ENCODE measurements at places on chromosomes 3 and 15. TPM values are rescaled to one million over a fixed set of nuclear protein-coding genes. Genes with fewer than 3 reads are reported as not detected.

DNA sequence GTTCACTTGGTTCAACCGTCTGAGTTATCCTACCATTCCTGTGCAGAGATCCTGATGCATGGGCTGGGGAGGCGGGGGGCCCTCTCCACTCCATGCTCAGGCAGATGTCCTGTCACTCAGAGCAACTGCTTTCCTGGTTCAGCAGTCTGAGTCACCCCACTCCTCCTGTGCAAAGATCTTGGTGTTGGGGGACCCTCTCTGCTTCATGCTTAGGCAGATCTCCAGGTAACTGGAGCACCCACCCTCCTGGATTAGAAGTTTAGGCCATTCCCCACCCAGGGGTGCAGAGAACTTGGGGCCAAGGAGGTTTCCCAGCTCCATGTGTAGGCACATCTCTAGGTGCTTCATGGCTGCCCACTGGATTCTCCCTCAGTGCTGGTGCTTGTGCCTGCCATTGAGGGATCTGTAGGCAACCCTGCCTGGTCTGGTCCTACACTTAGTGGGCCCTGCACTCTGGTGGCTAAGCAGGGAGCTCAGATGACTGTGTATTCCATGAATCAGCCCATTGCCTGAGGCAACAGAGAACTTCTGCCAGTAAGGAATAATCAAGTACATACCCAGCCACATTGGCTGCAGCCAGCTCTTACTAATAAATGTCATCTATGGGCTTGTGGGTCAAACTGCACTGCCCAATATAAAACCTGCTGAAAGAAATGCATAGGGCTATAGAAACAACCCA lies 465.4 kb upstream of the THBS1 start:
- no peak for DNase-seq

DNA sequence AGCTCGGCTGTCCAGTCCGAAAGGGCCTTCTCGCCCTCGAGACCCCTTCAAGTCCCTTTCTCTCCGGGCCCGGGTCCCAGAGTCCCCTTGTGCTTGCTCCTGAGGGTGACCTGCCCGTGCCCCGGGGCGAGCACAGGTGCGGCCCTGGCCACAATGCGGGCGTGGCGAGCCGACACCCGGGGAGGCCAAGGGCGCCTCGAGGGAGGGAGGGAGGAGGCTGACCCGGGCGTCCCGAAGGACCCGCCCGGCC lies 810 bp upstream of the MEF2A start:
- no peak for DNase-seq

SLC2A2 gene
- polyA plus RNA-seq = 0.05 TPM

CTXN2 gene
- polyA plus RNA-seq = not detected

GRCh38 chr3:187072102-187072501 lies 67.2 kb downstream of the RPL39L start:
- no peak for DNase-seq

- DNase-seq = no peak
Measured at GRCh38 chr15:25727116-25727515, 136.0 kb downstream of the ATP10A start.

- no peak for DNase-seq
Measured at GRCh38 chr15:31571676-31572075, 245.0 kb downstream of the KLF13 start.

- no peak for DNase-seq
Measured at GRCh38 chr15:60626669-60627068, 147.7 kb upstream of the ICE2 start.

GRK7 gene
- polyA plus RNA-seq = 0.07 TPM

DNA sequence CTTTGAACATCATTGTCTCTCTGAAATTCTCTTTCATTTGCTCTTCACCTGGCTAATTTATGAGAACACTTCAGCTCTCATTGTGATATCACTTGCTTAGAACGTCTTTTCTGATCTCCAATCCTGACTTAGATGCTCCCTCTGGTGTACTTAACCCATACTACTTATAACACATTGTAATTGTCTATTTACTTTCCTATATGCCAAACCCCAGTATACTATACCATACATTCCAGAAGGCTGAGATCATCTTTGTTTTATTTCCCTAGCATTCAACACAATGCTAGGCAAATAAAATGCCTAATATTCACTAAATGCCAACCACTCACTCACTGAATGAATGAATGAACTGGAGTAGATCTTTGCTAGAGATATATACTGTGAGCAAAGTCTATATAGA lies 27.0 kb upstream of the PEX5L start:
- DNase-seq = no peak

DNA sequence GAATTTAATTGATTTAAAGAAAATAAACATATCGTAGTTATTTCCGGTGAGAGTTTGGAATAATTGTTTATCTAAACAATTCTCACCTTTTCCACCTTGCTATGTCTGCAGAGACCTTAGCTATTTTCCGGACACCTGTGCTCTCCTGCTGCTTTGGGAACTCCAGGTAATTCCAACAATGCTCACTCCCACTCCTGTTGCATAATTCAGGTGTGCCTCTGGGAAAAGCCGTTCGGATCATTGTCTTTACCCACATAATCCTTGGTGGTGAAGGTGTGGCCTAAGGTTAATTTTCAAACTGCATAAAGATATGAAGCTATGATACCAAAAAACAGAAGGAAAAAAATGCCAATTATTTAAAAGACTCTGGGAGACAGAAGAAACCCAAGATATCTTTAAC lies 59.4 kb downstream of the LDHAL6B start:
- DNase-seq = no peak

GRCh38 chr15:85717212-85717611 lies 77.5 kb downstream of the KLHL25 start:
- no peak for DNase-seq

SGO1 gene
- polyA plus RNA-seq = not detected

DNA sequence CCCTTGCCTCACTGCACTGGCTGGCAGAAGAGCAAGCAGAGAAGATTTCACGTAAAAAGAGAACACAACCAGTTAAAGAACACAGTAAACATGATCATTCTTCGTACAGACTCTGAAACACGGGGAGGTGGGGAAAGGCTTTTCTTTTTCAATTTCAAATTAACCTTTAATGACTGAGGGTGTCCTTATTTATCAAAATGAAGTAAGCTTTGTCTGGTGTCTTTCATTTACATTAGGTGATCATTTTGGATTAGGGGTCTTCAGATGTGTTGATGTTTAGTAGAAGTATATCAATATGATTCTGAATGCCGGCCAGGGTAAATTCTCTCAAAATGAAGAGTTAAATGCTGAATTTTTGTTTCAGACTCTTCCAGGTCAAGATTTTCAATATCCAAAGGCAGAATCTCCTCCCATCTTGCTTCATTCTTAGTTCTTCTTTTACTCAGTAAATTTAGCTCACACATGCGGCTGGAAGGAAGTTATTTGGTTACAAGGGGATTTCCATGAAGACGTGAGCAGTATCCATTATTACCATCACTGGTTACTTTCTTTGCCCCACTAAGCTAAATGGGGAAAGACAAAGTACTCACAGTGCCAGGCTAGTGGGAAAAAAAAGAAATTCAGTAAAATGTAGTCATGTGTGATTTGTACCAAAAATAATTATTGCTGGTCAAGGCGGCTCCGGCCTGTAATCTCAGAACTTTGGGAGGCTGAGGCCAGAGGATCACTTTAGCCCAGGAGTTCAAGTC lies 272.2 kb upstream of the NR2F2 start:
- DNase-seq = no peak

GXYLT2 gene
- 0.04 TPM for polyA plus RNA-seq

DNA sequence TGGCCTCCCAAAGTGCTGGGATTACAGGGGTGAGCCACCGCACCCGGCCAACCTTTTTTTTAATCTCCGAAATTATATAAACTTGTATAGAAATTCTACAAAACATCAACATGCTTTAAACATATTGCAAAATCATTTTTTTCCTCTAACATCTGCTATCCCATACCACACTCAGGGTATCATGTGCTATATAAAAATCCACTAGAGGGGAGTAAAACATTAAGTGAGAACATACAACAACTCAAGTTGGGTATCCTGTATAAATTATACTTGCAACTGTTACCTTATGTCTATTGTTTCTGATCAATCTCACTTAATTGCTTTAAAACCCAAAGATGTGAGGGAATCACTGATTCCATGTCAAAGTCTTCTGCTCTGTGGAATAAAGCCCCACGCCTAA lies 71.9 kb upstream of the FBN1 start:
- no peak for DNase-seq

GRCh38 chr3:181727341-181728032 lies 15.8 kb downstream of the SOX2 start:
- DNase-seq = no peak

HDC gene
- polyA plus RNA-seq = 0.20 TPM

DNA sequence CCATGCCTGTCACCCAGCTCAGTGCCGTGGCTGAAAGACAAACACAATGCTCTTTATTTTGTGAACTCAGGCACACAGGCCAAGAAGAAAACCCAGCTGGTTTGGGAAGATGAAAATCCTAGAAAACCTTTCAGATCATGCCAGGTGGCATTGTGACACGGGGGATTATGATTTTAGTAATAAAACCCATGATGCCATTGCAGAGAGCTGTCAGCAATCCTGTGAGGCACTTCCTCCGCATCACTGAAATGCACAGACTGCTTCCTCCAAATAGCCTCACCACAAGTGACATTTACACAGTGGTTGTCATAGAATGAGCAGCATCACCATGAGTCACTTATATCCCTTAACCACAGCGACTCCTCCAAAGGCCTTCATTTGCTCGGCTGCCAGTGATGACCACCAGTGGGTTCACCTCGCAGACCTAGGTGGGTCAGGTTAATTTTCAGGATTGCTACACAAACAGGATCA lies 22.7 kb downstream of the ABHD6 start:
- no peak for DNase-seq

GRCh38 chr3:151226825-151227224 lies 23.8 kb upstream of the GPR171 start:
- peak; percentile 54 for DNase-seq

SLC15A2 gene
- polyA plus RNA-seq = 0.30 TPM

DNA sequence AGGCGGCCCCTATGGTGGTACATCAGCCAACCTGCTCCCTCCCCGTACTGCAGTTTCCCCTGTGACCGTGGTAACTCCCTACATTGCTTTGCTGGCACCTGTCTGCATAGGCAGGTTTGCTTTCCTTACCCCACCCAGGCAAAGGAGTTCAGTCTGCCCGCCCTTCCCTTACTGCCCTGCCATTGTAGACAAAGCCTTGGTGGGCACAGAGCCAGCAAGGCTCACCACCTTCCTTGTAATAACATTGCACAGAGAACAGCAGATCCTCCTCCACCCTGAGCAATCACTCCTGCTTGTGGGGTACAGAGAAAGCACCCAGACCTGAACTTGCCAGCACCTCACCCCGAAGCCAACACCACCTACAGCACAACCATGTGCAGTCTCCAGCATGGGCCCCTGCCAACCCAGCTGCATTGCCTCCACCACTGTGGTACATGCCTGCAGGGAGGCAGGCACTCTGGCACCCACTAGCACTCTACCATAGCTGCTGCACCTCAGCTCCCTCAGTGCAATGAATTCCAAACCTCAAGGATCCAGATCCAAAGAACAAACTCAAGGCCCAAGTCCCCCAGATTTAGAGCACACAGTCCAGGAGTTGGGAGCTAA lies 192.7 kb upstream of the KCNMB2 start:
- no peak for DNase-seq

- DNase-seq = no peak
Measured at GRCh38 chr3:44016818-44017217, 224.9 kb upstream of the TOPAZ1 start.

DNA sequence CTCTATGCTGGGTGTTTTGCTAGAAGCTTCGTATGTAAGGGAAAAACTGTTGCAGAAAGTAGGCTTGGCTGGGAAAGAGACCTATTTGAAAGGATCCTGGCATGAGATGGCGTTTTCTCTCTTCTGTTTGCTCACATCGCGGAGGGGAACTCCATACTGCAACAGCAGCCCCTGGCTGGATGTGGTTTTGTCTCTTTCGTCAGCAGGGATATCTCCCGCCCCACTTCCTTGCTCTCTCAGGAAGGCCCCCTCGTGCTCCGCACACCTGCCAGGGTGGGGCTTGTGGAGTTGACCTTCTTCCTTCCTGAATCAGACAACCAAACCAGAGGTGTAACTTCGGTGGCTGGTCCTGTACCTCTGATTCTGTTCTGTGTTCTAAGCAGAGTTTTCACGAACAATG lies 26.4 kb upstream of the MYZAP start:
- no peak for DNase-seq

GRCh38 chr3:165643425-165643824 lies 193.8 kb downstream of the BCHE start:
- no peak for DNase-seq

GRCh38 chr15:95227235-95227634 lies 995.9 kb downstream of the MCTP2 start:
- DNase-seq = no peak

DNA sequence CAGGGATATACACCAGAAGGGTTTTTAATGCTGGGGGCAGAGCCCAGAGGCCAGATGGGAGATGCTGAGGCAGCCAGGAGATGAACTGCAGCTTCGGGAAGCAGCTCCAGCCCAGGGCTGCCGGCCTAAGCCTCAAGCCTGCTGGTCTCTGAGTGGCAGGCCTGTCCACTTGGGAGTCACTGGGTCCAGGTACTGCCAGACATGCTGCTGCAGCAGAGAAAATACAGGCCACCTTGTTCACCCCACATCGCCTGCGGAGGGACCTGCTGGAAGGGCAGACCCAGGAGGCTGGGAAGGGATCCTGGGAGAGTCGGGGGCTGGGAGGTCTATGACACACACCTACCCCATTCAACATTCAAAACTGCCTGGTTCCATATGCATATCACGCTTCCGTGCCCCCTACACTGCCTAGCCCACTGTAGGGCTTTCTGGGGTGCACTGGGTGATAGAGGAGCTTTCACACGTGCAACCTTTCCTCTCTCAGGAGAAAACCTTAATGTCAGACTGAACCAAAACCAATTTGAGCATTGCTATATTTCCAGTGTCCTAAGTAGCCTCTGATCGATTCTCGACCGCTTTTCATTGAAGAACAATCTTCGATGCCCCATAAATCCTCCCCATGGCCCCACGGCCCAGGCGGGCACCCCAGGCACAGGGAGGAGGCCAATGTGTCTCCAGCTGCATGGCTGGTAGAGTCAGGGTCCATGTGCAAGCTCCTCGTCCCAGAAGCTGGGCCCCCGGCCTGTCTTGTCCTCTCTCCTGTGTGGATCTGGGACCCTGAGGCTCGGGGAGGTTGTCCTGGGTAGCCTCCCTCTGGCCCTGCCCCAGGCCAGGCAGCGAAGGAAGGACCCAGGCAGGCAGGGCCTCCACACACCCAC lies 147.4 kb downstream of the ATP10A start:
- no peak for DNase-seq

DNA sequence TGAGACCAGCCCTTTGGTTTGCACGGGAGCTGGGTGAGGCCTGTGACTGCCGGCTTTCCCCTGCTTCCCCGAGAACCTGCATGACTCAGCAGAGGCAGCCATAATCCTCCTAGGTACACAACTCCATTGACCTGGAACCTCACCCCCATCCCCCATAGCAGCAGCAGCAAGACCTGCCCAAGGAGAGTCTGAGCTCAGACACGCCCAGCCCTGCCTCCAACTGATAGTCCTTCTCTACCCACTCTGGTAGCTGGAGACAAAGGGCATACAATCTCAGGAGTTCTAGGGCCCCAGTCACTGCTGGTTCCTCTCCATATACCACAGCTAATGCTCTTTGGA lies 141.0 kb upstream of the ARHGEF26 start:
- no peak for DNase-seq
